ENCODE measurements at places on chromosomes 5 and 9.

GRCh38 chr9:114001410-114001685, 76.8 kb downstream of the AMBP start:
- DNase-seq = no peak

GRCh38 chr9:71690689-71691435, 77.5 kb downstream of the CEMIP2 start:
- no peak for DNase-seq

DNA sequence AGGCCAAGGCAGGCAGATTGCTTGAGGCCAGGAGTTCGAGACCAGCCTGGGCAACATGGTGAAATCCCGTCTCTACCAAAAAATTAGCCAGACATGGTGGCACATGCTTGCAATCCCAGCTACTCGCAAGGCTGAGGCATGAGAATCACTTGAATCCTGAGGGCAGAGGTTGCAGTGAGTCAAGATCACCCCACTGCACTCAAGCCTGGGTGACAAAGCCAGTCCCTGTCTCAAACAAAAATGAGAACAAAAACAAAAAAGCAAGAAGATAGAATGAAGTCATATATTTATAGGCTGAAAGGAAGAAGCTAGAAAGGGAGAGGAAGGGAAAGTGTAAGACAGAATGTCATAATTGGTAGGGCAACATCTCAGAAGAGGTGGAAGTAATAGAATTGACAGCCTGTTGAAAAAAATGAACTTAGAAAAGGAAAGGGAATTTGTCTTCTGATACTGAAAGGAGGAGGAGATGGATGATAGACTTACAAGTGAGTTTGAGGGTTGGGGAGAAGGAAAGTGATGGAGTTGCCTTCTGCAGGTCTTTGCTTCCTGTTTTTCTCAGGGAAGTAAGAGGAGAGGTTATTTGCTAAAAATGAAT, 32.2 kb downstream of the CARD6 start:
- no peak for DNase-seq

DNA sequence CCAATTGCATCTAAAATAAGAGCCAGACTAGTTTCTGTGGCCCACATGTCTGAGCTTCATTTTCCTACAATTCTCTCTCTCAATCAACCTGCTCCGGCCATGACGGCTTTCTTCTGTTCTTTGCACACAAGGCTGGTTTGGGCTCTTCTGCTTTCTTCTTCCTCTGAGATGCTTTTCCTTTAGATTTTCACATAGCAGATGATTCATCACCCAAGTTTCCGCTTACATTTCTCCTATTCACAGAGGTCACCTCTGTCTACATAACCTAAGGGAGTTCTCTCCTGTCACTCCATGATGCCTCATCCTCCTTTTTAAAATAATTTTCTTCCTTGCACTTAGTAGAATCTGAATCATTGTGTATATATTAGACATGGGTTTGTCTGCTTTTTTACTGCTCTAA, 334.6 kb upstream of the TUSC1 start:
- DNase-seq = no peak

- DNase-seq = no peak
These were observed 28.2 kb downstream of the SNX18 start for GRCh38 chr5:54545796-54546195.

DNA sequence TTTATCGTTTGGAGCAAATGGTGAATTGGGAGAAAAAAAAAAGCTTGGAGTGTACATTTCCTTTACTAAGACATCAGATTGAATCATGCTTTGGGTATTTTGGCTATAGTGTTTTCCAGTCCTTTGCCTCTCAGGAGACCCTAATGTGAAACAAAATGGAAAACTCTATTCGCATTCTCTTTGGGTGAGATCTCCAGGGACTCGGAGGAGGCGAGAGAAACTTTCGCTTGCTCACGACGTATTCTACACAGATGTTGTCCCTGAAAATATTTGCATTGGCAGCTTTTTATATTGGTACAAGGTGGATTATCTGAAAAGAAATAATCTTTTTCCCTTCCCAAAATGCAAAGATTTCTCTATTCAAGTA, 1240.1 kb upstream of the WWC1 start:
- DNase-seq = no peak

- DNase-seq = peak; percentile 86
These were observed 580 bp downstream of the ERAP1 start for GRCh38 chr5:96807075-96807654.

DNA sequence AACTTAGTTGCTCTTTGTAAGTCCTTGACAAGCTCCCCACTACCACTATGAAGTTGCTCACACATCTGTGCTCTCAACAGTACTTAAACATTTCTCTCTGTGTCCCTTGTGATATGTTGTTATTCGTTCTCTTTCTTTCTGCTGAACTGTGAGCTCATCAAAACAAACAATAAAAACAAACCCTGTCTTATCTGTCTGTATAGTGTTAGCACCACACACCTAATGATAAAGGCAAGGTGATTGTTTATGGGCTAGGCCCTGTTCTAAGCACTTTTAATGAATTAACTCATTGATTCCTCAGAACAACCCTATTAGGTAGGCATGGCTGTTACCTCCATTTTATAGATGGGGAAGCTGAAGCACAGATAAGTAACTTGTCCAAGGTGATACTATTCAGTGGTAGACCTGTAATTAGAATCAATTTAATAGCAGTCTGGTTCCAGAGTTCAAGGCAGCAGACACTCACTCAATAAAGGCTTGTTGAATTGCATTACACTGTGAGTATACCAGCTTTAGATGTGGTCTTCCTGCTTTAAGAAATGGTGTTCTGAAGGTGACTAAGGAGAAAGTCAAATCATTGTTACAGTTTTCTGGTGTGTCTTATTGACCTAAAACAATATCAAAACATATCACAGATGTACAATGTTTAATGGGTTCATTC, 153.6 kb upstream of the ELL2 start:
- DNase-seq = no peak

DNA sequence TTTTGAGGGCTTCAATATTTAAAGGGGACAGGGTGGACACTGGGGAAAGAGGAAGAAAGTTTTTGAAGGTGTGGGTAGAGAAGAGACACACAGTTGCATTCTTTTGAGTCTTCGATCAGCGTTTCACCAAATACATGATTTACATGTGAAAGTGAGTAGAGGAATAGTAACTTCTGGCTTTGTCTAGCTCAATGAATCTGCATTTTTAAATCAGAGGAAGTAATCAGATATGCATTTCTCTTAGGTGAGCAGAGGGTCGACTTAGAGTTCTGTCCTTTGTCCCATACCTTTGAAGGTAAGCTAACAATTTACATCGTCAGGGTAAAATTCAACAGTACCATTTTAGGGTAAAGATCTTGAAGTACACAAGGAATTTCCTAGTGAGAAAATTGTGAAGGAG, 406.4 kb upstream of the ZNF462 start:
- DNase-seq = no peak

GRCh38 chr5:174235221-174236011, 189.9 kb downstream of the NSG2 start:
- no peak for DNase-seq

DNA sequence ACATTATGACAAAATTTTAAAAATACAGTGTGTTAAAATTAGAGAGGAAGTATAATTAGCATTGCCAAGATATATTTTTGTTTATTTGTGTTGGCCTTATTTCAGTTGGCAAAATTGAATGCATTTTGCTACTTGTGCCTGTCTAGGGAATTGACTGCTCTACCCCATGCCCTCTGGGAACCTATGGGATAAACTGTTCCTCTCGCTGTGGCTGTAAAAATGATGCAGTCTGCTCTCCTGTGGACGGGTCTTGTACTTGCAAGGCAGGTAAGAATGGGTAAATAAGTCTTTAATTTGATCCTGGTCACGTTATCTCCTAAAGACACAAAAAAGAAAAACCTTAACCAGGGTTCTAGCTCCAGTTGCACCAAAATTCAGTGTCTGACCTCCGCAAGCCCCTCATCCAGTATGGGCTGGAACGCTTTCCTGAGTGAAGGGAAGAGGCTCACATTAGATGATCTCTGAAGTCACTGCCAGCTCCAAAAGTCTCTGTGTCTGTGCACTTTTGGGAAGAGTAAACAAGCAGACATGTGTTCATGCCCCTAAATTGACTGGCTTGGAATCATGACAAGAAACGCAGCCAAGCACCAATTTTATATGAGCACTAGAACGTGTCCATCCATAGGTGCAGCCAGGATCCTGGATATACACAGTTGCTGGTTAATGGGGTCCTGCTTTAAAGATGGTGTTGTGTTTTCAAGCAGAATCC, 98.3 kb upstream of the PRRC1 start:
- DNase-seq = no peak

DNA sequence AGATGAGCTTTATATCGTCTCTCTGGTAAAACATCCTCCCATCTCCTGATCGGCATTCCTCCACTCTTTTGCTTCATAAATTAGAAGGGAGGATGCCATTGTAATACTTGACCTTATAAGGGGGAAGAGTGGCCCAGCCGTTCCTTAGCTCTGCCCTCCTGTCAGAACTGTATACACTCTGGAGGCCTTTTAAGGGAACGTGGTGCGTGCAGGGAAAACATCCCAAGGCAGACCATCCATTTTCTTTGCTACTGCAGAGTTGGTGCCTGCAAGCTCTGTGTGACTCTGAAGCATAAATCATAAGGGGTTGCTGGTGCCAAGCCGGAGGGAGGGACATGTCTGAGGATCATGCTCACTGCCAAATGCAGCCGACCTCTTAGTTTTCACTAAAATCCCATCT, 90.4 kb downstream of the PGM5 start:
- DNase-seq = no peak

DNA sequence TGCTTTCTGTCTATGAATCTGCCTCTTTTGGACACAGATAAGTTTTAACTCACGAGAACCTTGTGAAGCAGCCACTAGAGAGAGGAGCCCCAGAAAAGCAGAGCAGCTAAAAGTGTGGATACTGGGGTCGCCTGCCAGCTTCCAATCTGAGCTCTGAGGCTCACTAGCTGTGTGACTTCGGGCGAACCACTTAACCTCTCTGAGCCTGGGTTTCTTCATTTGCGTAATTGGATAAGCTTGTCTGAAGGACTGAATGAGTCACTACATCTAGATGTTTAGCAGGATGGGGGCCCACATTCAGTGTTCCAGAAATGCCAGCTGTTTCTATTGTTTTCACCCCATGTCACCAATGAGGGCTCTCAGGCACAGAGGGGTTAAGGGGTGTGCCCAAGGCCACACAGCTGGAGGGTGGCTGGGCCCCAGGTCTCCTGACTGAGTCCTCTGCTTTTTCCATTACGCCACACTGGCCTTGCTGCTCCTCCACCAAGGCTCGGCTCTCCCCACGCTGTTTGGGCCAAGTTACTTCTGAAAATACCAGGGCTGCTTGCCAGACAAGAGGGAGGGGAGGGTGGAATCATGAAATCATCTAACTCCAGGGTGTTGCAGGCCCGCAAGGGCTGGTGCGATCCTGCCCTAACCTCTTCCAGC, 36.2 kb downstream of the SH3PXD2B start:
- no peak for DNase-seq

DNA sequence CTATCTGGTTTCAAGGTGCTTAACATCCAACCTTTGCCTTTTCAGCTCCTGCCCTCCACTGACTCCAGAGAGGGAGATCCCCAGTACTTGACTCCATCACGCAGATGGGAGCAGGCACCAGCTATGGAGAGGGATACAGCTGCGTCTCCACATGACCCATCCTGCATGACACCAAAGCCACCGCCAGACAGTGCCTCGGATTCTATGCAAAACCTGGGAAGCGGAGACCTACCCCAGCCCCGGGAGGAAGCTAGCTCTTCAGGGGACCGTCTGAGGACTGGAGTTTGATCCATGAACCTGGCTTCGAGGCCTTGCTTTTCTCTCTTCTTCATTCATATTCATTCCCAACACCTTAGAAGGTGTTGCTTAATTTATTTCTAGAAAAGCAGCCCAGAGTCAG, 24.8 kb downstream of the HRH2 start:
- DNase-seq = no peak

GRCh38 chr5:158705901-158706300, 393.8 kb downstream of the EBF1 start:
- DNase-seq = no peak

DNA sequence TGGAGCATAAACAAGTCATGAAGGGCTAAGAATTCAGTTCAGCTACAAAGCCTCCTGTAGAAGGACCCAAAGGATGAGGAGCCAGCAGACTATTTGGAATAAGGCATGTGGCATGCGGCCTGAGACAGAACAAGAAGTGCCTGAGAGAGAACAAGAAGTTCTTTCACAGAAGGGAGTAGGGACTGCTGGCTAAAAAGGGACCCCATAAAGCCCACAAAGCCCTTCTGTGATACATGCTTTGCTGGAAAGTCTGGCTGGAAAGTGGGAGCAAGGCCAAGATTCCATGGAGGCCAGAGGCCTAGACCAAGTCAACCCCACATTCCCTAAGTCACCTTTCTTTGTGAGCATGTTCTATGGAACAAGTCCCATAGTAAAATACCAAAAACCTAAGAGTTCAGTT, 35.9 kb upstream of the UBAP2 start:
- DNase-seq = no peak

- no peak for DNase-seq
These were observed 48.6 kb upstream of the SH3PXD2B start for GRCh38 chr5:172502969-172503368.

DNA sequence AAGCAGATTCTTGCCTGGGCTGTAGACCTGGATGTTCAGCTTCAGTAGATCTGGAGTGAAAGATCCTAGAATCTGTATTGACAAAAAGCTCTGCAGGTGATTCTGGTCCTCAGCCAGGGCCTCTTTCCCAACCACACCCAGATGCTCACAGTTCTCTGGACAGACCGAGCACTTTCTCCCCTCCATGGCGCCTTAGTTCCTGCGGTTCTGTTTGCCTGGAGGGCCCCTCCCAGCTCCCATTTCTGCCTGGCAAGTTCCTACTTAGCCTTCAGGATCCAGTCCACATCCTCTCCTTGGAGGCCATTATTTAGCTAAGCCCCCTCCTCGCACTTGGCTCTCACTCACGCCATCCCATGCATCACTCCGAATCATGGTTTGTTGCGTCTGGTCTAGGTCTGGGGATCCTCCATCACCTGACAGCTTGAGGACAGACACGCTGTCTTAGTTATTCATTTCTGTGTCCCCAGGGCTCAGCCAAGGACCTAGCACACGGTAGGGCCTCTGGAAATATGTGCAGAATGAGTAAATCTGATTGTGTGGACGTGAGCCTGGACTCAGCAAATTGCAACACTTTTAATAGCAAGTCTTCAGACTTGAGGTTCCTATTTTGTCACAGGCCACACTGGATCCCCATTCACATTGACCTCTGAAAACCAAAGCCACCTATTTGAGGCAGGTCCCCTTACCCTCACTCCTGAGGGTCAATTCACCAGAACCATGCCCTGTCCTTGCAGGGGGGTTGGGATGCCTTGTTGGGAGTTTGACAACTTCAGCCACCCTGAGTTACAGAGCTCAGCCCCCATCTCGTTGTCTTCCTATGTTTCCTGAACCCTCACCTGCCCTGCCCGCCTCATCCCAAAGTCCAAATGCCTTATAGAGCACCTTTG, 50.7 kb downstream of the COL15A1 start:
- no peak for DNase-seq
